ENCODE measurements at places on chromosomes 7 and 10. TPM values are rescaled to one million over a fixed set of nuclear protein-coding genes. Genes with fewer than 3 reads are reported as not detected.
A peak's percentile ranks its signal among the peaks of the same experiment; 100 is the strongest.

- peak; percentile 50 for DNase-seq
Observed at GRCh38 chr10:10870523-10871241, 147.0 kb upstream of the CELF2 start.

The ADRA2A gene
- 0.86 TPM for polyA plus RNA-seq

GRCh38 chr7:106451171-106451570, 166.4 kb upstream of the NAMPT start:
- no peak for DNase-seq

DNA sequence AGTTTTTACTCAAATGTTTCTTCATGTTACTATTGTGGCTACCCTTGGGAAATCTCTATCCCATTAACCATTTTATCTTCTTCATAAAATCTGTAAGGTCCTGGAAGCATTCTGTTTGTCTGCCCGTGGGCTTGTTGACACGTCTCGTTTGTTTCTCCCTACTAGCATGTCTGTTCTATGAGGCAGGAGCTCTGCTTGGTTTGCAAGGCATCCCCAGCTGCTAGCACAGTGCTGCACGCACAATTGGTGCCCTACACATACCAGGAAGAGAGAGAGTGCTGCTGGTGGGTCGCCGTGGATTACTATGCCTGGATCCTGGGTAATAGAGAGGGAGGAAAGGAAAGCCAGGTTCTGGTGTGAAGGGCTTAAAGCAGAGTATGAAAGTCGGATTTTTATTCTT, 166.1 kb upstream of the TNS3 start:
- no peak for DNase-seq

- no peak for DNase-seq
Observed at GRCh38 chr7:131182446-131183058, 145.1 kb upstream of the MKLN1 start.

All from right cardiac atrium (tissue), 5 donors.